ENCODE measurements at places on chromosomes 3 and 15.

DNA sequence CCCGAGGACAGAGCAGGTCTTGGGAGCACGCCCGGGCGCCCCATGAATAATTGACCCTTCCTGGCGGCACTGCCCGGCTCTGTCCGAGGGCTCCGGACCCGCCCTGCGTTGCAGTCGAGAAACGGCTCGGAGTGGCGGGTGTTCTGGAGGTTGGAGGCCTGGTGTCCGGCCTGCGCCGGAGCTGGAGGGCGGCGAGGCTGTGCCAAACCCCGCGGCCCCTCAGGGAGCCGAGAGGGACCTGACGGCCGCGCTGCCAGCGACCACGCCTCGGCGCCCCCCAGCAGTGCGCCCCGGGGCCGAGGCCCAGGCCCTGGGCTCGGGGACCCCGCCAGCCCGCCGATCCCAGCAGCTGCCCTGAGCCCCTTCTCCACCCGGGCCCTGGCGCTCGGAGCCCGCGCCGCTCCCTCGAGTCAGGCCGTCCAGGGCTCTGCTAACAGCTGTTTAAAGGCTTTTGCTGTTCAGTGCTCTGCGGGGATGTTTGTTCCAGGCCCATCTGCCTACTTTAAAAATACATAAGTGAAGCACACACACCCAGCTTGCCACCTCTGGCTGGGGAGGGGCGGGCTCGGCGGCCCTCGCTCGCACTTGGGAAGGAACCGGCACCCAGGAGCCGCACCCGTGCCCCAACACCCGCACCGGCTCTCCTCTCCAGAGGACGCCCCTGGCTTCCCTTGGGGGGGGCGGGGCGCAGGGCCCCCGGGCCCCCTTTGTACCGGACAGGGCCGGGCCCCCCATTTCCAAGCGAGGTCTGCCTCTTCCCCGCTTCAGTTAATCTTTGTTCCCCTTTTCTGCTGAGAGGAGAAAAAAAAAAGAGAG lies 730 bp upstream of the ZNF710 start:
- DNase-seq = no peak

DNA sequence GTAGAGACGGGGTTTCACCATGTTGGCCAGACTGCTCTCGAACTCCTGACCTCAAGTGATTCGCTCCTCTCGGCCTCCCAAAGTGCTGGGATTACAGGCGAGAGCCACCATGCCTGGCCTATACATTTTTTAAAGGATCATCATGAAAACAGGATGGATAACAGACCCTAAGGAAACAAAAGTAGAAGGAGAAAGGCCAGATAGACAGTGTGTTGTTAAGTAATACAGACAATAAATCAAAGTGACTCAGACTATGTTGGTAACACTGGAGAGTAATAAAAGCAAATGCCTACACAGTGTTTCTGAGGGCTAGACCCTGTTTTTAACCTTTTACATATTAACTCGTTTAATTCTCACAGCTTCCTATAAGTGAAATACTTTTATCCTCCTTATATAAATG lies 133.8 kb upstream of the MCTP2 start:
- DNase-seq = no peak

GRCh38 chr15:39963786-39964185 lies 29.9 kb downstream of the EIF2AK4 start:
- DNase-seq = no peak

DNA sequence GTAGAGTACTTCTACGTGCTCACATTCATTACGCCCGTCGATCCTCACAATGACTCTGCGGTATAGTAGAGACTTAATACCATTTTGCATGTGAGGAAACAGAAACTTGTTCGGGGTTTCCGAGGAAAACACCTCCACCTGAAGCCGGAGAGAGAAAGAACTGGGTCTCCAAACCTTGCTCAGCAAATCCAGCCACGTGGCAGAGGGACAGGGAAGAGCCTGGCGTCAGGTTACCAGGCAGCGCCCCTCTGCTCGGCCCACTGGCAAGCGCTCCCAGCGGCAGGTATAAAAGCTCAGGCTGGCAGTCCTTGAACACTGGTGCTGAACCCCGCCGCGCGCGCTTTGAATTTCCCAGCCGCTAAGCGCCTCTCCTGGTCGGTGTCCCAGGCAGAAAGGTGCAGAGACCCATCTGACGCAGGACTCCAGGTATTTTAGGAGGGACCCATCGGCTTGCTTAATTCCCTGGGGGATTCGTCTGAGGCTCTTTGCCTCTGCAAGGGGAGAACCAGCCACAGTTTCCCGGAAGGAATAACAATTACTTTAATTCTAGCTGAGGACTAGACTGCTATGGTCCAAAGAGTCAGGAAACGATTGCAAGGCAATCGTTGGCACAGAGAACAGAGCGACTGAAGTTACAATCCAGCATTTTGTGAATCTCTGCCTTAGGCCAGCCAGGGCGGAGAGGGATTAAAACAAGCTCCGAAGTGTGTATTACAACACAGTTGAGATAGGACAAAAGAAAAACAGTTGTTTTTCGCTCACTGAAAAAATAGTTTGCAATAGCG lies at the start of gene C2CD4A:
TSS of gene C2CD4A (plus strand) at position 315 of the 785 bp plus-strand sequence. CDS start 637 bp downstream, outside the sequence.
- DNase-seq = no peak

DNA sequence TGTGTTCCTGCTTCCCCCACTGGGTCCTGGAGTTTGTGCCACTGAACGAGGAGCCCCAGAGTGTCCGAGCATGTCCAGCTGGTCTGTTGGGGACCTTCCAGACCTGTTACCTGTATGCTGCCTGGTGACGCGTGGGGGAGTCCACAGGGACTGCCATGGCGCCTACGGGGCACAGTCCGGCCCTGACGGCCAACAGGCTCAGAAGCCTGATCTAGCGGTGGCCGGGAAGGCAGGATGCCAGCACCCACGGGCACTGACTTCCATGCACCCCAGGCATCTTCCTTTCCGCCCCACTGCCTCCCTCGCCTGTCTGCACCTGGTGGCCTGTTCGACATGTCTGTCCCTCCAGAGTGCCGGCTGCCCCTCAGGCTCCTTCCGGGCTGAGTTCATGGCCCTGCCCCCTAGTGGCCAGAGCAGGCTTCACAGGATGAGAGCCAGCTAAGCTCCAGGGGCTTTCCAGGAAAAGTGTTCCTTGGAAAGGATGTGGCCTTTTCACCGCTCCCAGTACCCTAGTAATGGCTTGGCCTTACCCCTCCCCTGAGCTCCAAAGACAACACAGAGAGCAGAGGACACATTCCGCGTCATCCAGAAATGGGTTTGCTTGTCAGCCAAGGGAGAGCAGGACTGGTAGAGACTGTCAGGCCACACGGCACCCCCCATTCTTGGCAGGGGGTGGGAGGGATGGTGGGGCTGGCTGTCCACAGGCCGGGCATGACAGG lies 35.7 kb downstream of the NGRN start:
- no peak for DNase-seq

DNA sequence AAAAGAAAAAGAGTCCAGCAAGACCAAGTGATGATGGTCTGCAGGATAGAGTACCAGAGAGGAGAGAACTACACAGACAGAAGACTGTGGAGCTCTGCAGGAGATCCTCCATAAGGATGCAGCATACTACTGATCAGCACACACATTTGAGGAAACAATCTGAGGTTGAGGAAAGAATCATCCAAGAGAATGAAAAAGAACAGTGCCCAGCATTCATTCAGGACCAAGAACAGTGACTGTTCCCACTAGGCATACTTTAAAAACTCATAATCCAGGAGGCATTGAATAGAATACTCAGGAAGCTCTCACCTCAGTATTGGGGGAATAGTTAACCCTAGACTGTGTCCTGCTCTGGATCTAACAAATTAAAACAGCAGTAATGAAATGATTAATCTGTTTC lies 54.9 kb downstream of the THSD4 start:
- no peak for DNase-seq

DNA sequence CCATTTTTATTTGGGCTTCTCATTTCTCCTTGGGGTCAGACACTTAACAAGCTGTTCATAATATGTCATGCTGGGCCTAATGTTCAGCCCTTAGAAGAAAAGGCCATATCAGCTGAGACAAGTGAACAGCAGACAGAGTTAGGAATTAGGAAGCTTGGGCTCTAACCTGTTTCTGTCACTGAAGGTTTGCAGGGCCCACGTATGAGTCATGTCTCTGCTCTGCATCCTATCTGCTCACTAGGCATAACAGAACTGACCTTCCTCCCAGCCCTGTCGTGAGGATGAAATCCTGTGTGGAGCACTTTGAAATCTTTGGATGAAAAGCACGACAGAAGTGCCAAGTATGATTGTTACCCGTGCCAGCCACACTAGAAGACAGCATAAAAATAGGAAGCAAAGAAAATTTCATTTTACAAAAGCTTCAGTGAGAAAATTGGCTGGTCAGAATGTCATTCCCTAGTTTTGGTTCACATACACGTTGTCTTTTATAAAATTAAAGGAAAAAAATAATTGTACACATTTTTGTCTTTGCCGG lies 26.5 kb upstream of the CD47 start:
- no peak for DNase-seq

Measured in AG04450 (cell line).